Ovary (tissue), 10 donors: ENCODE measurements at places on chromosomes 5 and 9. TPM values are rescaled to one million over a fixed set of nuclear protein-coding genes. Genes with fewer than 3 reads are reported as not detected.

Gene PRR7
- total RNA-seq: 1.9 TPM

Gene TAS2R1
- total RNA-seq: not detected

DNA sequence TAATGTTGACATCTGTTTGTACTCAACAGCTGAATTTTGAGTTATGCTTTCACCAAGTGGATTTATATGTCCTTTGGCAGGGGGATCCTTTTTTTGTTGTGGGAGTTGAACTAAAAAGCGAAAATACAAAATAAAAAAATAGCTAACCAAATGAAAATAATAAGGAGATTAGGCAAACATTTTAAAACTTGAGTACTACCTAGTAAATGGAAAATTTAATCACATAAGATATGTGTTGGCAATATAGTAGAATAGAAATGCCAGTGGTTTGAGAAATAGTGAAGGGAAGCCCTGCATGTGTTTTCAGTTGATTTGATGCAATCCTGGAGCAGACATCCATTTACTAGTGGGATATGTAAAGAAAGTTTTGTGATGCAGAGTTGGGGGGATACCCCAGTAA is 98.0 kb downstream of the RASGRF2 start:
- no peaks in the 10 kb centered on the region for H3K36me3 ChIP-seq
- no peak overlapping the region for H3K27ac ChIP-seq
- H3K27me3 ChIP-seq: no peaks in the 10 kb centered on the region

- no peaks in the 10 kb centered on the region for H3K36me3 ChIP-seq
- H3K27ac ChIP-seq: no peak overlapping the region
- H3K27me3 ChIP-seq: no peaks in the 10 kb centered on the region
- no peak overlapping the region for H3K4me3 ChIP-seq
- no peaks in the 10 kb centered on the region for H3K4me1 ChIP-seq
Observed at GRCh38 chr5:39941416-39941815, 516.6 kb upstream of the DAB2 start.

GRCh38 chr5:43893951-43894684 is 291.1 kb downstream of the NNT start:
- H3K4me1 ChIP-seq: no peaks in the 10 kb centered on the region
- no peak overlapping the region for H3K4me3 ChIP-seq
- no peak overlapping the region for H3K27ac ChIP-seq
- DNase-seq: no peak

DNA sequence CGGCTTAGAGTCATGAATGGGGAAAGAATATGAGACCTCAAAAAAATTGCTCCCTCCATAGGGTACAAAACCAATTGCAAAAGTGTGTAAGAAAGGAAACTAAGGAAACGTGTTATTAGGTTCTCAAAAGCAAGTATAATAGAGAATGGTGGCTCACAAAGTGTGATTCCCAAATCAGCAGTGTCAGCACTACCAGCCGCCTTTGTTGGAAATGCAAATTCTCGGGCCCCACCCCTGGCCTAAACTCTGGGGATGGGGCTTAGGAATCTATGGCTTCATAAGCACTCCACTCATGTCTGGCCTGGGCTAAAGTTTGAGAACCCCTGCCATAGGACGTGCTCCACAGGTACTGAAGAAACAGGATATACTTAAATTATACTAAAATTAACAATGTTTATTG is 1.6 kb upstream of the CCDC69 start:
- H3K27ac ChIP-seq: no peak overlapping the region
- peaks cover 13% of the 10 kb centered on the region for H3K4me1 ChIP-seq
- DNase-seq: no peak
- no peaks in the 10 kb centered on the region for H3K36me3 ChIP-seq
- no peak overlapping the region for H3K4me3 ChIP-seq

DNA sequence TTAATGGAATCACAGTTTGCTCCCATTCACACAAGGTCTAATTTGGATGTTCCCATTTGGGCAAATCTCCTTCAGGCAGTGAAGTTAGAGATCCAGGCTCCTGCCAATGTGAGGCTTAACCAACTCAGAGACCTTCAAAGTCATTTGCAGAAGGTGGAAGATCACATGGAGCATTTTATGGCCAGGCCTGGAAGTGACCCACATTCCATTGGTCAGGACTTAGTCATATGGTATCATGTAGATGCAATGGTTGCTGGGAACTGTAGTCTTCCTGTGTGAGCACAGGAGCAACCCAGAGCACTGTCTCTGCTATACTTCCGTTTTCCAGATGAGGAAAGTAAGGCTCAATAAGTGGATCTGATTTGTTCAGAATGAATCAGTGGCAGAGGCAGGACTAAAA is 292.7 kb upstream of the SMARCA2 start:
- H3K36me3 ChIP-seq: no peaks in the 10 kb centered on the region
- DNase-seq: no peak
- no peaks in the 10 kb centered on the region for H3K27me3 ChIP-seq

DNA sequence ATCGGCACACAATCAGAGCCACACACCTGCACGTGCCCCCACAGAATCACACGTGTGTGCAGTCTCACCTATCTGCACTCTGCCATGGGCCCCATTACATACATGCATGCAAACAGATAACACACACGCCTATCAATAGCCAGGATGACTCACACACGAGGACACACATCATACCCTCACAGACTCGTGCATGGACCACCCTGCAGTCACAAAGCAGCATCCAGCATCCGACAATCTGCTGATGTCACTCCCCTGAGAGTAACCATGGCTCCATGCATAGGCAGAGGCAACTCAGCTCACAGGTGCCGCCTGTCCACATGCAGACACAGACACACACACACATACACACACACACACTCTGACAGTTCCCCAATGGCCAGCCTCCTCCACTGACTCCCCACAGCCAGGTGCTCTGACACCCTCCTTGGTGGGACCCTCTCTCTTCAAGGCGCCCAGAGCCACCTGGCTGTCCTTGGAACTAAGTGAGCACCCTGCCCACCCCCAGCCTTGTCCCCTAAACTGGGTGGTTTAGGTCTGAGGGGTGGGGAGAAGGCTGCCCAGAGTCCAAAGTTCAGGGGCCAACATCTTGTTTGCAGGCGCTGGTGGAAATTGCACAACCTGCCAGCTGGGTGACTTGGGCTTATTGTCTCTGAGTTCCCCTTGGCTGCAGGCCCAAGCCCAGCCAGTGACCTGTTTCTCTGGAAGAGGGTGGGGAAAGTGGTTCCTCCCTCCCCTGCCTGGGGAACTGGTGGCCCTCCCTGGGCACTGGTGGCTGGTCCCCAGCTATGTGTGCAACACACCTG is 34.6 kb upstream of the NEK6 start:
- H3K27ac ChIP-seq: no peak overlapping the region
- no peaks in the 10 kb centered on the region for H3K36me3 ChIP-seq
- DNase-seq: peak; percentile 42
- H3K4me1 ChIP-seq: no peaks in the 10 kb centered on the region
- no peak overlapping the region for H3K4me3 ChIP-seq
- no peaks in the 10 kb centered on the region for H3K27me3 ChIP-seq

GRCh38 chr5:17218353-17219005 is 1.0 kb downstream of the BASP1 start:
- peak overlapping the region; percentile 64 for H3K27ac ChIP-seq
- peaks cover 2% of the 10 kb centered on the region for H3K4me1 ChIP-seq
- no peaks in the 10 kb centered on the region for H3K36me3 ChIP-seq
- DNase-seq: peak; percentile 67
- no peaks in the 10 kb centered on the region for H3K27me3 ChIP-seq

GRCh38 chr5:62065050-62065449 is 241.0 kb upstream of the KIF2A start:
- no peaks in the 10 kb centered on the region for H3K36me3 ChIP-seq
- DNase-seq: no peak
- H3K27ac ChIP-seq: no peak overlapping the region
- no peaks in the 10 kb centered on the region for H3K27me3 ChIP-seq
- H3K4me1 ChIP-seq: no peaks in the 10 kb centered on the region
- no peak overlapping the region for H3K4me3 ChIP-seq

GRCh38 chr5:91850031-91850430 is 466.9 kb upstream of the ARRDC3 start:
- H3K4me1 ChIP-seq: no peaks in the 10 kb centered on the region
- no peaks in the 10 kb centered on the region for H3K27me3 ChIP-seq
- no peaks in the 10 kb centered on the region for H3K36me3 ChIP-seq
- H3K27ac ChIP-seq: no peak overlapping the region
- DNase-seq: no peak

- no peaks in the 10 kb centered on the region for H3K4me1 ChIP-seq
- H3K27ac ChIP-seq: no peak overlapping the region
- H3K36me3 ChIP-seq: no peaks in the 10 kb centered on the region
- H3K27me3 ChIP-seq: no peaks in the 10 kb centered on the region
- no peak overlapping the region for H3K4me3 ChIP-seq
- no peak for DNase-seq
Observed at GRCh38 chr5:126911986-126912385, 118.4 kb downstream of the MARCHF3 start.

GRCh38 chr5:112303685-112304084 is 115.4 kb downstream of the EPB41L4A start:
- no peak overlapping the region for H3K4me3 ChIP-seq
- no peaks in the 10 kb centered on the region for H3K4me1 ChIP-seq
- H3K27me3 ChIP-seq: no peaks in the 10 kb centered on the region
- H3K27ac ChIP-seq: no peak overlapping the region
- DNase-seq: no peak

- H3K4me1 ChIP-seq: no peaks in the 10 kb centered on the region
- no peaks in the 10 kb centered on the region for H3K36me3 ChIP-seq
- no peak for DNase-seq
Observed at GRCh38 chr5:180142824-180143610, 66.0 kb downstream of the RASGEF1C start.

DNA sequence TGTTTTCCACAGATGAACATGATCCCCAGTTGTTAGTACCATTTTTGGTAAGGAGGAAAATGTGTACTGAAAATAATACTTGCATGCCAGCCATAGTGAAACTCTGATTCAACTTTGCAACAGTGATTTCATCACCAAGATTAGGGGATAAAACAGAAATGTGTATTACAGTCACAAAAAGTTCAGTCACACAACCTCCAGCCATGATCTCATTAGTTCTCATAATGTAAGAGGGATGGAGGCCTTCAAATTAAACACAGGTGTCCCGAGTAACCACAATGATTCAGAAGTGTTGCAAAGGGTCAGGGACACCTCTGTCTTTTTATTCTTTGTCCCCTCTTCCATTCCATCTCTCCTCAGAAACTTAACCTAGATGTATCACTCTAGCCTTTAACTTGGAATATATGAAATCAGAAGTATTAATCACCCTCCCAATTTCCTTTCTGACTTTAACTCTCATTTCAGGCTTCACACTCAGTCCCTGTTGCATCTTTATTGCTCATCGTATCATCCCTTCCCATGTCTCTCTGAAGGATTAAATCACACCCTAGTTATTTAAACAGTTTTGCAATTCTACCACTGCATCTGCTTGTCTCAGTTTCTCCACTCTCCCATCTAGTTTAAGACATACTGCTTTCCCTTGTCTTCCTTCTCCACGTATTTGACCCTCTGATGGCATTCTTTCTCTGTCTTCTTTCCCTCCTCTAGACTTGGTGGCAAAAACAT is 291.2 kb downstream of the ADAMTS6 start:
- no peaks in the 10 kb centered on the region for H3K4me1 ChIP-seq
- H3K27me3 ChIP-seq: no peaks in the 10 kb centered on the region
- no peak for DNase-seq
- no peak overlapping the region for H3K27ac ChIP-seq
- H3K4me3 ChIP-seq: no peak overlapping the region

DNA sequence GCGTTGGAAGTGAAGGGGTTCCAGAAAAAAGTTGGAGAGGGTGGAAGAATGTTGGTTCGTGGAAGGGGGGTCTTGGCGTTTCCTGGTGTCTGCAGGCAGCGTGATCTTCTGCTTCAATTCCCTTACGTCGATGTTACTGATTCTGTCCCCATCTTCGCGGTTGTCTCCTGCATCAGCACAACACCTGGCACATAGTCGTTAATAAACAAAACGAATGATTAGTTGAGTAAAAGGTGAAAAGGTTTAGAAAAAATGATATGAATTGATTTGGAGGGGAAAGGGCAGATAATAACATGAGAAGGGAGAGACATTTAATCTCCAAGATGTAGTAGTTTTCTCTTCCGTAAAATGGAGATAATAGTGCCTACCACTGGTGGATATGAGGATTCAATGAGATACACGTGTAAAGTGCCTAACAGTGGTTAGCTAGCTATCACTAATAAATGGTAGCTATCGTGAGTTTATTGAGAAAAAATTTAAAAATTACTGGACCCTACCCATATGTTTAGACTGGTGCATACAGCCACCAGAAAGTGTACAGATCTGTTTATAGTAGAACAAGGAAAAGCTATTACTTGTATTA is 556 bp downstream of the MTREX start:
- DNase-seq: no peak
- no peaks in the 10 kb centered on the region for H3K27me3 ChIP-seq
- H3K27ac ChIP-seq: peak overlapping the region; percentile 96
- peak overlapping the region; percentile 62 for H3K4me3 ChIP-seq

DNA sequence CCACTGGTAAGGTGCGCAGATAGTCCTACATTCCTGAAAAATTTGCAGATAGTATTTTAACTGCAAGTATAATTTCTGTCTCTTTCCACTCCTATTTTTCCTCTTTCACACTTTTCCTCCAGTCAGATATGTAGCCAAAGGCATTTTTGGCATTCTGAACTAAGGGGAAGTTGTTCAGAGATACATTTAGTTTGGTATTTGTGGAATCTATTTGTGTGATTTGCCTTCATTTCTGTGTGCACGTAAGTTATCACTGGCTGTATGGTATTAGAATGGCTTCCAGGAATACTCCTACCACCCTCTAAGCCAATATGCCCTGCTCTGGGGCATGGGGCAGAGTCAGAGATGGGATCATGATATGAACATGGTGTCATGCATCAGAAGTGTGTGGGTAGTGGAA is 45.8 kb upstream of the GRAMD2B start:
- H3K36me3 ChIP-seq: no peaks in the 10 kb centered on the region
- H3K4me1 ChIP-seq: no peaks in the 10 kb centered on the region
- DNase-seq: no peak
- no peak overlapping the region for H3K27ac ChIP-seq
- H3K27me3 ChIP-seq: no peaks in the 10 kb centered on the region

DNA sequence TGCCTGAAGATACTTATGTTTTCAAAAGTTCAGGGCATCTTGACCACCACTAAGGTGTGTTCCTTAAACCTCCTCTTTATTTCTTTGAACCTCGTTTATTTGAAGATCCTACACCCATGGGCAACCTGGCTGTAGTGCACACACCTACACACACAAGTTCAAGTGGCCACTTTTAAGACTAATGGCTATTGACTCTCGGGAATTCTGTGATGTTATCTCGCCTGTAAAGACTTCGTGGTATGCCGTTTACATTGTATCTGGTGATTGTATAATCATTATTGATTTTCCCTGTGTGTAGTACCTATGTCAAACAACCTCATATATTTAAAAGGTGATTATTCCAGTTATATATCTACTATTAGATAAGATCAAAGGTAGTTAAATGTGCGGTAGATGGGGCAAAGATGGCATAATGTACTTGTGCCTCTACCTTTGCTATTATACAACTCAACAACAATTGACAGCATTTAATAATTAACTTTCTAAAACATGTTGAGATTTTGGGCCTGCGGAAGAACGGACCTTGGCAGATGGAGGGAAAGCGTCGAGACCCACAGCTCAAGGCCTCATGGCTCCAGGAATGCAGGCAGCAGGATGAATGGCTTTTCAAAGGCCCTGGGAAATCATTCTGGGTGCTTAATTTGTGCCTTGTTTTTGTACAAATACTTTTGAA is 51.4 kb upstream of the IRX2 start:
- no peak overlapping the region for H3K4me3 ChIP-seq
- H3K27me3 ChIP-seq: no peaks in the 10 kb centered on the region
- H3K27ac ChIP-seq: no peak overlapping the region
